Large intestine (tissue), 12 donors: ENCODE measurements at places on chromosomes 7 and 10. TPM values are rescaled to one million over a fixed set of nuclear protein-coding genes. Genes with fewer than 3 reads are reported as not detected.
A peak's percentile ranks its signal among the peaks of the same experiment; 100 is the strongest.

DNA sequence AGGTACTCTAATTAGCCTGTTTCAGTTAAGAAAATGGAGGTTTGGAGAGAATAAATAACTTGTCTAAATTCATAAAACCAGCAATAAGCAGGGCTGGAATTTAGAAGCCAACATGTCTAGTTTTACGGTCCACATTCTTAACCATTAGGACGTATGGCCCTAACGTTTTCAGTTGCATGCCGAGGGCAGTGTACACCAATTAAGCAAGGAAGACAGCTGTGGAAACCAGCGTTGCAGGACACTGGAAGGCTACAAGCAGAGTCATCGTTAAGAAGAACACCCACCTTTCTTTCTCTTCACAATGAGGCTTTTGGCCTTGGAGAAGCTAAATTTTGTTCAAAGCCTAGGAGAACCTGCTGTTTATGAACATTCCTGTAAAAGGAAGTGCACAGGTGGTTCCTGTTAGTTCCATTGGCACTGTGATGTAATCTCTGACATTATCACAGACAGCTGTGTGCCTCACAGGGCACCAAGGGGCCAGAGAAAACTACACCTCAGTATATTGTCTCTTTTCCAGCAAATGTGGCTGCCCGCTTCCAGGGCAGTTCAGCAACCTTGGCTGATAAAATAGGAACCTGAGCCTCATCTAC, 21.0 kb downstream of the MPP7 start:
- peak; percentile 32 for DNase-seq

GRCh38 chr7:106031300-106032035, 68.4 kb downstream of the CDHR3 start:
- DNase-seq = peak; percentile 39

- no peak for DNase-seq
Observed at GRCh38 chr7:150965273-150965830, 12.8 kb downstream of the KCNH2 start.

DNA sequence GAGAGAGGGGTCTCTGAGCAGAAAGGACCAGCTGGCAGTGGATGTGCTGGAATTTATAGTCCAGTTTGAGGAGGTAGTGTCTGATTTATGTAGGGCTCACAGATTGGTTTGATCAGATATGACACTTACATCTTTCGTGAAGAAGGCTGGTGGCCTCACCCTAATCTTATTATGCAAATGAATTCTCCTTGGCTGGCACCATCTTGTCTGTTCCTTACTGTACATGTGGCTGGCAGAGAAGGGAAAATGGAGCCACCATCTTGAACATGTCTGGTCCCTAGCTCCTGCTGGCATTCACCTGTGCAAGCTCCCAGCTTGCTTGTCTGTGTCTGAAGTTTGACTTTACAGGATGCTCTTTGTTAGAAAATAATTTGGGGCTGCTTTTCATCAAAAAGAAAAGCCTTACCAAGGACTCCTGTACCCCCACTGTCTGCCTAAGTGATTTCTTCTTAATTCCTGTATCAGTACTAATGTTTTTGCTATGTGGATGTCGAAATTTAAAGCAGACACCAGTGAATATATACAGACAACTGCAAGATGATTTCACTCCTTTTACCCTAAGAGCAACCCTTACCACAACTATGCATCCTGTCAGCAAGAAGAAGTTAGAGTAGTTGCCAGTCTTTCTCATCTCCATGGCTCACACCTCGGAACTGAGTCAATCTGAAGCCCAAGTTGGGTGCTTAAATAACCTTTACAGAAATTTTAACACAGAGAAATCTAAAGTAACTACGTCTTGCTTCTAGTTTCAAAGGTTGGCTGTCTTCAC, 322.0 kb upstream of the SEMA3D start:
- no peak for DNase-seq

DNA sequence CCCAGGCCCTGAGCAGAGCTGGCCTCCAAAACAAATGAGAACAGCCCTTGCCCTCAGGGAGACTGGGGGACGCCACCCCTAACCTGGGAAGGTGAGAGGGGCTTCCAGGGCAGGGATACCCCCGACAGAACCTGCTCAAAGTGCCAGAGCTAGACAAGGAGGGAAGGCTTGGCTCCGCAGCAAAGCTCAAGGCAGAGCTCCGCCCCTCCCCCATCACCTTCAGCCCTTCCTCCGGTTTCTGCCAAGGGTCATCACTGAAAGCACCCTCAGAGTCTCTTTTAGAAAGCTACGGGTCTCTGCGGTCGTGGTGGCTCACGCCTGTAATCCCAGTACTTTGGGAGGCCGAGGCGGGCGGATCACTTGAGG, 73.4 kb upstream of the CUX1 start:
- DNase-seq = no peak

- DNase-seq = no peak
Observed at GRCh38 chr7:126715076-126715475, 537.7 kb downstream of the GRM8 start.

GRCh38 chr7:94888551-94888950, 18.8 kb upstream of the PPP1R9A start:
- peak; percentile 56 for DNase-seq

GRCh38 chr10:114349522-114350215, 54.6 kb downstream of the AFAP1L2 start:
- peak; percentile 34 for DNase-seq

- no peak for DNase-seq
Observed at GRCh38 chr7:25726170-25726780, 425.7 kb upstream of the NFE2L3 start.

The MACROH2A2 gene
- polyA plus RNA-seq = 52.0 TPM

The MKX gene
- 0.40 TPM for polyA plus RNA-seq

The UCMA gene
- polyA plus RNA-seq = not detected

The MSS51 gene
- polyA plus RNA-seq = 3.6 TPM

The NXPH1 gene
- 0.06 TPM for polyA plus RNA-seq
